ENCODE measurements at places on chromosomes 13 and 19.

DNA sequence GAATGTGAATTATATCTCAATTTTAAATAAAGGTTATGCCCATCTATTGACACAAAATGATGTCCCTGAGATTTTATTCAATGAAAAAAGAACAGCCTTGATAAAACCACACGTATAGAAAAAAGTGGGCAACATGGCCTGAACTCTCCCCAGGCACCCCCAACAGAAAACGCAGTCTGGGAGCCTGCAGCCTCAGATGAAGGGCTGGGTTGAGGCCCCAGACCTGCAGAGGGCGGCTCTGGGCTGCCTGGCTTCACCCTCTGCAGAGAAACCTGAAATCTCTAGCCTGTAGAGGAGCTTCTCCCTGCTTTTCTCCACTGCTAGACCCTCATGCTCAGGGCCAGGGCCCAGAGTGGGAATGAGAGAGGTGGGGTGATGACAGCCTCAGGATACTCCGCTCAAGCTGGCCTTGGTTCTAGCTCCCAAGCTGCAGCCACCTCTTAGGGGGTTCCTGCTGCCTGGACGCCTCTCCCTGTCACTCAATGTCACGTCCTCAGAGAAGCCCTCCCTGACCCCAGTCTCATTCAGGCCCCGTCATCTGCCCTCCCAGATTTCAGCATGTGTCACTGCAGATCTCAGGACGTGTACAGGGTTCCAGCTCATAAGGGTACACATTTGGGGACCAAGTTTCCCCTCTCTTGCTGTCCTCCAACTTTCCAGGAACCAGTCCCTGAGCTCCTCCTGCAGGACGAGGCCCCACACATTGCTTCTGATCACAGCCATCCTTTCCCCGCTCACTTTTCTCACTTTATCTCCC is 1.8 kb downstream of the MBD3 start:
- DNase-seq: no peak

DNA sequence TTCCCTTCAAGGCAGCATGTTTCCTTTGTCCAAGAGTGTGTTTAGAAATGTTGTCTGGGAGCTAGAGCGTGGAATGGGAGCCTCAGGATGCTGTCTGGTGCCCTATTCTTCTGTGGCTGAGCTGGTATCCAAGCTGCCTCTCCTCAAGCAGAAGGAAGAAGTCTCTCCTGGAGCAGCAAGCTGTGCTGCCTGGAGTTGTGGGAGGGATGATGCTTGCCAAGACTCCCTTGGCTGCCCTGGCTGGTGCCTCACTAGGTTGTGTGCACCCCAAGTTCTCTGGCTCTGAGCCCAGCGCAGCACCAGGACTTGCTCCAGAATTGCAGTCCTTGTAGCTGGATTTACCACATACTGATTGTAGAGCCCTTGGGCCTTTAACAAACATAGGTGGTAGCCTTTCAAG is 4.7 kb upstream of the CYP4F3 start:
- DNase-seq: peak; percentile 16

GRCh38 chr19:28939236-28939635 is 273.7 kb downstream of the UQCRFS1 start:
- no peak for DNase-seq

- DNase-seq: no peak
These were observed 44.9 kb downstream of the RCBTB2 start for GRCh38 chr13:48487968-48488367.

- DNase-seq: no peak
These were observed 246.6 kb downstream of the NHLRC3 start for GRCh38 chr13:39284801-39285388.

GRCh38 chr19:42697884-42698283 is 42.4 kb downstream of the PSG3 start:
- no peak for DNase-seq

- DNase-seq: no peak
These were observed 358.3 kb downstream of the KLF5 start for GRCh38 chr13:73417012-73417615.

- DNase-seq: no peak
These were observed 42.8 kb downstream of the RNF6 start for GRCh38 chr13:26179344-26179743.

DNA sequence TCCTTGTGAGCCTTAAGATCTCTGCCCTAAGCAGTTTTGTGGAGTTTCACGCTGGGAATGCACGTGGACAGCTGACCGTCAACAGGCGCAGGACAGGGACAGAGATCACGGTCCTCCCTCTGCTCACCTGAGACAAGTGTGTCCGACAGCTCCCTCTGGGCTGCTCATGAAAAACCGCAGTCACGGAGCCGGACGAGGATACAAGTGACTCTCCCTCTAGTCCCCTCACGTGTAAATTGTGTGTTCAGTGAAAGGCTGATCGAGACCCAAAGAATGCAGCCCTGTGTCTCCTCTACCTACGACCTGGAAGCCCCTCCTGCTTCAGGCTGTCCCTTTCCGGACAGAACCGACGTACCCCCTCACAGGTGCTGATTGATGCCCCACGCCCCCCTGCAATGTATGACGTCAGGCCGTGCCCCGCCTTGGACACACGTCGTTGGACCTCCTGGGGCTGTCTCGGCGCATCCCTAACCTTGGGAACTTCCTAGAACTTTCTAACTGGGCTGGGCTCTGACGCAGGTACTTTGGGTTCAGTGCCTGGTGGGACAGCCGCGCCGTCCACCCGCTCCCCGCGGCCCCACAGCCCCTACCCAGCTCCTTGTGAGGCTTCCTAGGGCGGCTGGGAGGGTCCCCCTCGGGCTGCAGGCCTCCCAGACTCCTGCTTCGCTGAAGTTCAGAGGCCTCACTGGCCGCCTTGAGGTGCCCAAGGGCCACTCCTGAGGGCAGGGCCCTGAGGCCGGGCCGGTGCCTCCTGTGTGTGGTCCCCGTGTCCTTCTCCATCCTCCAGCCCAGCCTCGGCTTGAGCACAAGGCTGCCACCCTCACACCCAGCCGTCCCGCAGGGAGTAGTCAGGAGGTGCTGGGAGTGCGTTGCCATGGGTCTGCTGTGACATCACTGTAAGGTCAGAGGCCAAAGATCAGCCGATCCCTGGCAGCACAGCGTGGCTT is at the start of gene C13orf46:
TSS of gene C13orf46 (minus strand) at position 859 of the 947 bp plus-strand sequence. CDS start at position 780, 79 bp downstream.
- DNase-seq: no peak

DNA sequence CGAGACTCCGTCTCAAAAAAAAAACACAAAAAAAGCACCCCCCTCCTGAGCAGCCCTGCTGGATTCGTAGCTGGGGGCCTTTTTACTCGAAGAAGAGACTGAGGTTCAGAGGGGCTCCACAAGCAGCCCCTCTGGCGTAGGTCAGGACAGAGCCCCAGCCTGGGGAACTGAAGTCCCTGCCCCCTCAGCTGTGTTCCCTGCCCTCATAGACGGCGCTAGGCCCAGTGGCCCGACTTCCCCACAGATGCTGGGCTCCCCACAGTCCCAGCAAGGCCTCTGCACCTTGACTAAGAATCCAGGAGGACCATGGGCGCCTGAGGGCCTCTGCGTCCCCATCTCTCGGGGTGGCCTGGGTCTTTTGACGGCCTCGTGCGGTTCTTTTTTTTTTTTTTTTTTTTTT is 1.1 kb upstream of the MISP start:
- no peak for DNase-seq

DNA sequence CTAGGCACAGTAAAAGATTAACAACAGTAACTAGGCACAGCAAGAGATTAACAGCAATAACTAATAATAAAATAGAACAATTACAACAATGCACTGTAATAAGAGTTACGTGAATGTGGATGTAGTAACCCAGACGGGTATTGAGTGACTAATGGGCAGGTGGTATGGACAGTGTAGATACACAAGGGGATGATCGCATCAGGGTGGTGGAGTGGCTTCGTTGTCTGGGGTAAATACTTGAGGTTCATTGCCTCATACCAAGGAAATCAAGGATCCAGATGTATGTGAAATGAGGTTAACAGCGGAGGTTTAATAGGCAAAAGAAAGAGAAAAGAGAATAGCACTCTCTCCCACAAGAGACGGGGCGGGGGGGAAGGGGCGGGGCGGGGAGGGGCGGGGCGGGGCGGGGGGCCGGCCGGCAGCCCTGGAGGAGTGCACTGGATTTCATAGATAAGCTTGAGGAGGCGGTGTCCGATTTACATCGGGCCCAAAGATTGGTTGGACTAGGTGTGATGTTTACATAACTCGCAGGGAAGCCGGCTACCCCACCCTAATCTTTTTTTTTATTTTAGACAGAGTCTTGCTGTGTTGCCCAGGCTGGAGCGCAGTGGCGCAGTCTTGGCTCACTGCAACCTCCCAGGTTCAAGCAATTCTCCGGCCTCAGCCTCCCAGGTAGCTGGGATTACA is 106.3 kb downstream of the KCTD15 start:
- no peak for DNase-seq

- DNase-seq: no peak
These were observed 351.6 kb upstream of the KLF12 start for GRCh38 chr13:74485757-74486156.

DNA sequence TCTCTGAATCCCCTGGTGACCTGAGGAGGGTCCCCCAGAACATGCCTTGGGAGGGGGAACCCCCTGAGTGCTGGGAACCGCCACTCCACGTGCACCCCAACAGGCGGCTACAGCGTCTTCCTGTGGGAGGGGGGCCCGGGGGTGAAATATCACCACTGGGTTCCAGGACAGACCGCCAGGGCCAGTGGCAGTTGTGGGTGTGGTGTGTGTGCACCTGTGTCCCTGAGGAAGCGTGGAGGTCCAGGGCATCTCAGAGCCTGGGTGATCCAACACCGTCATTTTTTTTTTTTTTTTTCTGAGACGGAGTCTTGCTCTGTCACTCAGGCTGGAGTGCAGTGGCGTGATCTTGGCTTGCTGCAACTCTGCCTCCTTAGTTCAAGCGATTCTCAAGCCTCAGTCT is 4.2 kb downstream of the ADGRE5 start:
- DNase-seq: no peak

GRCh38 chr13:108915634-108916512 is 286.5 kb downstream of the MYO16 start:
- DNase-seq: peak; percentile 35

DNA sequence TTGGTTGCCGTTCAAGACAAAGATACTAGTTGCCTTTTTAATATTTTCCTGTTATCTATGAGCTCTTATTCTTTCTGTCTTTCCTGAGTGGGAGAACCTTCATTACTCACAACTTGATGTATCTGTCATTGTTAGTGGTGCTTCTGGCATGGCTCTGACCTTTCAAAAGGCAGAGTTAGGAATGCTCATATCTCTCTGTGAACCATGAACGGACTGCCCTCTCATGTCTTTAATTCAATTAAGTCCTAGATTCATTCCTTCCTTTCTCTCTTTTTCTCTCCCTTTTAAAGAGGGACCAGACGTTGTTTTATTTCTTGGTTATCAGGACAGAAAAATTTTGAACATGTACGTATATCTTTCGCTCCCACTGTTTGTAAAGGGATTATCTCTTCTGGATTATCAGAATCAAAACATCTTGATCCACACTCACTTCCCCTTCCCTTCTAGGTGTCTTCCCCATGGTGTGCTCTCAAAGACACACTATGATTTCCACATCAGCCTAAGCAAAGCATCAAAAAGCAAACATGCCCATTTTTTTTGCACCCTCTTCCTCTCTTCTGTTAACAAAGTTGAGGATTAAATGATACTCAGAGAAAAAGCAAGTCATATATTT is 90.3 kb downstream of the LRCH1 start:
- DNase-seq: no peak

- DNase-seq: no peak
These were observed 45.5 kb downstream of the BRD4 start for GRCh38 chr19:15286688-15287365.

- no peak for DNase-seq
These were observed 18.1 kb downstream of the TUBGCP3 start for GRCh38 chr13:112569821-112570220.

DNA sequence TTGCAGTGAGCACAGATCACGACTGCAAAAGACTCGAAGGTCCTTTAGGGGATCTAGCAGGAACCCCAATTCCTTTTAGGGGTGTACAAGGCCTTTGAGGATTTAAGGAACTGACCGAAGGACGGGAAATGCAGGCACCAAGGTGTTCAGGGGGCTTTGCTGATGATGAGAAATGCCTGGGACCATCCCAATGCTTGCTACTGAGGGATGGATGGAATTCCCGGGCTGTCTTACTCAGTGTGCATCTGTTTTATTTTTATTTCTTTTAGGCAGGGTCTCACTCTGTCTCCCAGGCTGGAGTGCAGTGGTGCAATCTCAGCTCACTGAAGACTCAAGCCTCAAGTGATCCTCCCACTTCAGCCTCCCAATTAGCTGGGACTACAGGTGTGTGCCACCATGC is 11.3 kb downstream of the PRR22 start:
- DNase-seq: no peak

DNA sequence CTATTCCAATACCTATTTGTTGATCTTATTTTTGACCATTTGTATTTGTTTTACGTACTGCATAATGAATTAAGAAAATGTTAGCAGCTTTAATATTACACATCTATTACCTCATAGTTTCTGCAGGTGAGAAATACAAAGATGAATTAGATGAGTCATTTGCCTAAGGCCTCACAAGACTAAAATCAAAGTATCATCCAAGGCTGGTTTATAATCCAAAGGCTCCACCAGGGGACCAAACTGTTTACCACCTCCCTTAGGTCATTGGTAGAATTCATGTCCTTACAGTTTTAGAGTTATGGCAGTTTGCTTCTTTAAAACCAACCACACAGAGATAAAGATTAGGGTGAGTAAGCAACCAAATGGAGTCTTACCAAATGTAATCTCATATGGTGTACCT is 848.1 kb downstream of the SLITRK6 start:
- DNase-seq: no peak

GRCh38 chr13:77062097-77062496 is 35.1 kb upstream of the FBXL3 start:
- no peak for DNase-seq

DNA sequence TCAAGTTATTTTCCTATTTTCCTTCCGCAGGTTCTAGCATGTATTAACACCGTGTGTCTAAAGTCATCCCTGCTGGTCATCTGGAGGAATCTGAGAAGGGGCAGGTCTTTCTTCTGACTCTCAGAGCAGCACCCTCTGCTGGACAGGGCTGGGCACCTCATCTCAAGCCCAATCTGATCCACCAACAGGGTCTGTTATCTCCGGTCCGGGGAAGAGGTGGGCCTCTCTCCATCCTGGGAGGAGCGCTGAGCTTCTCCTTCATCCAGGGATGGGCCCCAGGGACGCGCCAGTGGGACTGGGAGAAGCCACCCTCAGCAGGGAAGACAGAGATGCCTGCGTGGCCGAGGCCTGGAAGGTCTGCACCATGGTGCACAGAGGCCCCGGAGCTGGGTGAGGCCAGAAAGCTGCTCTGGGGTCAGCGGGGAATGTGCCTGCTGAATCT is 26.0 kb upstream of the ZNF331 start:
- DNase-seq: peak; percentile 4

DNA sequence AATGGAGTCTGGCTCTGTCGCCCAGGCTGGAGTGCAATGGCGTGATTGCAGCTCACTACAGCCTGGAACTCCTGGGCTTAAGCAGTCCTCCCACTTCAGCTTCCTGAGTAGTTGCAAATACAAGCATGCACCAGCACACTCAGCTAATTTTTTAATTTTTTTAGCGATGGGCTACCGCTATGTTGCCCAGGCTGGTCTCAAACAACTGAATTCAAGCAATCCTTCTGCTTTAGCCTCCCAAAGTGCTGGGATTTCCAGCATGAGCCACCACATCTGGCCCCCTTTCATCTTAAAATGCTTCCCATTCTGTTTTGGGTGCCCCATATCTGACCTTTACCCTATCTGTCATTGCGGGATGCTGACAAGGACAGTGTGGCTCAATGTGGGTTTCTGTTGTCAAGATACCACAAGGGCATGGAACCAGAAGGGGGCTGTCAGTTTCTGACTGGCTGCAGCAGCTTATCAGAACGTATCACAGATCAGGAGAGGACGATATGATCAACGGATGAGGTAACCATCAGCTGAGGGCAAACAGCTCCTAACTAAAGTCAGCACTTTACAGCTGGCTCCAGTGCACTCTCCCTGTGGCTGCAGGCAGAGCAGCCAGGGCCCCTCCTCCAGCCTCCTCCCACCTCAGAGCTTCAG is 32.4 kb downstream of the GPR42 start:
- DNase-seq: no peak

GRCh38 chr13:22286338-22286737 is 615.5 kb downstream of the FGF9 start:
- DNase-seq: no peak

All from C1 segment of cervical spinal cord (tissue), 14 donors.